T-helper 2 cell (primary cell): ENCODE measurements at places on chromosomes 2 and 18.

DNA sequence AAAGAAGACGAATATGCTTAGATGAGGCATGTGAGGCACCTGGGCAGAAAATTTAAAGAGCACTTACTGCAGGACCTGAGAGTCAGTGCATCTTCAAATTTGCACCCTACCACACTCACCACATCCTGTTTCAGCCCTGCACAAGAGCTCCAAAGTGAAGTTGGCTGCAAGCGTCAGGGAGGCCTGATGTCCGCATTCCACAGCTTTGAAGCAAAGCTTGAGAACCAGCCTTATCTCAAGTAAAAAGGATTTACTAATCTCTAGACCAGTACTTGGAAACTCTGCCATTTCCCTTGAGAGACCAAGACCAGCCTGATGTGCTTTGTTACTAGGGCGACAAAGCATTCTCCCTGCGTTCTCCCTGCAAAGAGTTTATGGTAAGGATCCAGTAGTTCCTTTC, 3.4 kb upstream of the ASNSD1 start:
- DNase-seq: no peak

GRCh38 chr2:118309257-118309945, 221.1 kb downstream of the INSIG2 start:
- no peak for DNase-seq

GRCh38 chr2:240364961-240365775, 70.3 kb upstream of the GPC1 start:
- DNase-seq: no peak

DNA sequence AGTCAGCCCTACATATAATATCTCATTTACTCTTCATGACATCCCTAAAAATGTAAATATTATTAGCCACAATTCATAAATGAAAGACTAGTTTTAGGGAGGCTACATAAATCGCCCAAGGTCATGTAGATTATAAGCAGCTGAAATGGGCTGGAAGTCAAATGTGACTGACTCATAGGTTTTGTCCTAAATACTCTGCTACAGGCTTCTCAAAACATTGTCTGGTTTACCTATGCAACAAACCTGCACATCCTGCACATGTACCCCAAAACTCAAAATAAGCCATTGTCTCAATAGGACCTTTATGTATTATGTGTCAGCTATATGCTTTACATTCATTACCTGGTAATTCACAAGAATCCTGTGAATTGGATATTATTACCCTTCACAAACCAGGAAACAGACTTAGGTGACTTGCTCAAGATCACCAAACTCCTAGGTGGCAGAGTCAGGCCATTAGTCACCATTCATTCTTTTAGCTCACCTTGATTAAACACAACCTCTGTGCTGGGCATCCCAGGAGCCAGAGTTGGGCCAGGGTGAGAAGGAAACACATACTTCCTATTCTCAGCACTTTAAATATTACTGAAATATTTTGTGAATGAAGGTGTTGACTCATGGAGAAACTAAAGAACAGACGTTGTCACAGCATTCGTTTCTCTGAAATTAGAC, 69.4 kb upstream of the CPO start:
- no peak for DNase-seq

DNA sequence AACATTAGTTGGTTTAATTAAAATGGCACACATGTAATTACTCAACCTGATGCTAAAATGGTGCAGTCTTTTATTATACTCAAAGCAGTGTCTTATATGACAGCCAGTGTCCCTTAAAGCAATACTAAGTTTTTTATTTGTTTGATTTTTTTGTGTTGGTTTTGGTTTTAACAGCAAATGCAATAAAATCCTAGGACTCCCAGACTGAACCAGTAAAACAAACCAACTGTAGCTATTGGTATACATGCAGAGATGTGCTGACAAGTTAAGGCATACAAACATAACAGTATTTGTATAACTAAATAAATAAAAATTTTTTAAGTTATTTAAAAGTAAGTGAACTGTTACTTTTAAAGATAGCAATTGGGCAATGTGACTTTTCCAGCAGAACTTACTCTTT, 387.7 kb downstream of the RND3 start:
- no peak for DNase-seq

GRCh38 chr18:68520406-68521075, 194.4 kb downstream of the TMX3 start:
- DNase-seq: no peak

DNA sequence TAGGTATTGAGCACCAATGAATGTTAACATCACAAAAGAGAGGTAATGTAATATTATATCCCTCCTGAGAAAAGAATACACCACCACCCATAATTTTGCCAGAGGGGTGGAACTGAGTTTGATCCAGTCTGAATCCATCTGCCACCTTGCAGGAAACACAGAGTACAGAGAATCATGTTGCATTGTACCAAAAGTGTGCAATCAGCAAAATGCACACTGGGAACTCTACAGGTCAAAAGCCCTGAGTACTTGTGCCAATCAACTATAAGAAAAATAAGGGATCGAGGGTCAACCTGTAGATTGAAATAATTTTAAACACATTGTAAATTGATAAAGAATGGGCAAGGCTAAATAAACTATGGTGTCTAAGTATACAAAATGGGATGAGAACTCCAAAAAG, 141.5 kb downstream of the KCNH7 start:
- no peak for DNase-seq

DNA sequence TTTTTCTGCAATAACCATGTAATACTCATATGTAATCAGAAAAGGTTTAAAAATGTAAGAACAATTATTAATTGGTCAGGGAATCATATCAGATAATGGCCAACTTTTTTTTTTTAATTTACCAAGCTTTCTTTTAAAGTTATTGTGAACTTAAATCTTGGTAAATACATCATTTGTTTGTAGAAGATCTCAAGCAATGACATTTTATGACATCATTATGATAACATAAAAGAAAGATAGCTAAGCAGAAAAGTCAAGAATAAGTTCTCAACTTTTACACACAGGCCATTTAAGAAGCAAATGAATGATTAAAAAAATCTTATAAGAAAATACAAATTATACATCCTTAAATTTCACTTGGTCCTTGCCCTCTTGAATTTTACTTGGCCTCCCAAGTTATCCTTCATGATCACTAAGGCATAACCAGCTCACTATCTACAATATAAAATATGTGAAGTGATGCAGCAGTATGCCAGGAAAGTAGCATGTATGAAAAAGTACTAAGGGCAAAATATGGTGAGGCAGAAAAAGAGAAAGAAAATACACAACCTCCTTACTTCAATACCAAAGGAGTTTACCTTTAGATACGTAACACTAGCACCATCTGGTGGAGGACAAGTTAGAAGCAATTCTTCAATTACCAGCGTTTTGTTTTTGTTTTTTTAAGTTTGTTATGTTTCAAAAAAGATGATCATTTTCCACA, 116.6 kb downstream of the SRBD1 start:
- no peak for DNase-seq

- DNase-seq: no peak
Measured at GRCh38 chr2:18209934-18210639, 331.6 kb downstream of the KCNS3 start.

DNA sequence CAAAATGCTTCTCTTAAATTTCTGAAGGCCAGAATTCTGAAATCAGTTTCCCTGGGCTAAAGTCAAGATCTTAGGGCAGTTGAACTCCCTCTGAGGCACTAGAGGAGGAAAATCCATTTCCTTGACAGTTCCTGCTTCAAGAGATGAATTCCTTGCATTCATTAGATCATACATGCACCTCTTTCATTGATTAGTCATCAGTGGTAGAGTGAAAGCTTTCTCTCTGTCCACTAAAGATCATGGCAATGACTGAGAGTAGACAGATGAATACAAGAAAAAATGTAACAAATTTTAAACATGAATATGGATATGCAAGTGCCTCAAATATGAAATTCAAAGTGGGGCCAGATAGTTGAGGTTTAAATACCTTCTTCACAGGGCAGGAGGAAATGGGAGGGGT, 693.4 kb upstream of the TMEFF2 start:
- DNase-seq: no peak

GRCh38 chr18:77249569-77250500, at the start of gene GALR1:
Gene GALR1 (plus strand): TSS chr18:77249848. CDS start chr18:77250549, 701 bp downstream.
- DNase-seq: no peak

DNA sequence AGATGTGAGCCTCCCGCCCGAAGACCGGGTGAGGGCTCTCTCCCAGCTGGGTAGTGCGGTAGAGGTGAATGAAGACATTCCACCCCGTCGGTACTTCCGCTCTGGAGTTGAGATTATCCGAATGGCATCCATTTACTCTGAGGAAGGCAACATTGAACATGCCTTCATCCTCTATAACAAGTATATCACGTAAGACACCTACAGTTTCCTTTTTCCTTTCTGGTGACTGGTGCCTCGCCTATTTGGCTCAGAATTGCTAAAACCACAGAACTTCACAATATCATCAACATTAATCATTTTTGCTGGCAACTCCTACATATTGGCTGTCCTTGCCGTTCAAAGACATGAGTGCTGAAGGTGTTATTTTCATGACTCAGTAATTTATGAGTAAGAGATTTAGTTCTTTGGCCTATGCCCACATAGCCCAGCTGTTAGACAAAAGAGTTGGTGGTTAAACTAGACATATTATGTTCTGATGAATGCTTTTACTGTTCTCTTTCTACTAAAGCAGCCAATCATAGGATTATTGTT, 2.2 kb downstream of the STAMBP start:
- peak; percentile 39 for DNase-seq

DNA sequence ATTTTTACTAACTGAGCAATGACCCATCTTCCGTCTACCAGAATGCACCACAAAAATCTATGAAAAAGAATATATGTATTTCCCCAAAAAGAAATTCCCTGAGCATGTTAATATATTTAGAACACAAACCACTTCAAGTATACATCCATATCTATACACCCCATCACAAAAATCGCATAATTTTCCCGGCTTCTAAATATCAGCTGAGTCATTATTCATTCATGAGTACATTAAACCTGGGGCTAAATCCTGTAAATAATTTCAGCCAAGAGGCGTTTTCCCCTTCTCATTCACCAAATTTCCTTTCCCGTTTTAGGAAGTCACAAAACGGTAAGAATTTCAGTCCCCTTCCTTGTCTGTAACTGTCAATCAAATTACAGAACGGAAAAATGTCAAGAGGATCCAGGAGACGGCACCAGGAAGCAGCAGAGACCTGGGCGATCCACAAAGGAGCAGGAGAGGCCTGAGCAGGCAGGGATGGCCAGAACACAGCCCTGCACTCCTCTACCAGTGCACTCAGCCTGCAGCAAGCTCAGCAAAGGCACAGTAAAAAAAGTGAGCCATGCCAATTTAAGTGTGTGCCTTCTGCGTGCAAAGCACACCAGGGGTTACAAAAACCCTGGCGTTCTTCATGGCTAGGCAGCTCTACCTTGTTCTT, 300.7 kb downstream of the TCF4 start:
- no peak for DNase-seq

DNA sequence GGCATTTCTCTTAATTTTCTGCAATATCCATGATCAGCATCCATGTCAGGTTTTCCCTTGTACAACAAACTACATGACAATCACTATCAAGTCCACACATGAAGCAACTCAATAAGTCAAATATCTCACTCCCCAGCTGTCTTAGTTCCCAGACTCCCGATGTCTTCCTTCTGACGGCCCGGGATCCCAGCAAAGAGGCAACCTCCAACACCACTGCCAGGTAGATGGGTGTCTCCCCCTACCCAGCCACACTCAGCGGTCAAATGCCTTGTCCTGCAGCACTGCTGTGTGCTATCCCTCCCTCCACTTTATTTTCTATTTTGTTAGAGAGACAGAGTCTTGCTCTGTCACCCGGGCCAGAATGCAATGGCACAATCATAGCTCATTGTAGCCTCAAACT, 23.3 kb downstream of the TRABD2A start:
- no peak for DNase-seq

GRCh38 chr18:48662011-48662661, 123.3 kb downstream of the CTIF start:
- no peak for DNase-seq

GRCh38 chr2:175309799-175310198, 128.3 kb upstream of the ATP5MC3 start:
- no peak for DNase-seq

DNA sequence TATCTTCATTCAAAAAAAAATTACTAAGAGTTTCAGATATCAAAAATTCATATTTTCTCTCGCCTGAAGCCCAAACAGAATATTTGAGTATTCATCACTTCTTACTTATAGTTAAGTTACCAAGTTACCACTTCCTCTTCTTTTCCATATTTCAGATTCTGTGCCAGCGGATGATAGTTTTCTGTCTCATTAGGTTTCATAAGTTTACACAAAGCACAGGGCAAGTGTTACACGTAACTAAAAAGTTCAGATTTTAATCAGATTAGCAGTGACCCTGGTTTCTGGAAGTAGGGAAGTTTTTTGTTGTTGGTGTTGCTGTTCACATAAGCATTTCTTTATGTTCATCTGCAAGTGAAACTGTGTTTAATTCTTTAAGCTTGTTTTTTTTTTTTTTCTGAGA, 10.2 kb downstream of the AFTPH start:
- DNase-seq: no peak

DNA sequence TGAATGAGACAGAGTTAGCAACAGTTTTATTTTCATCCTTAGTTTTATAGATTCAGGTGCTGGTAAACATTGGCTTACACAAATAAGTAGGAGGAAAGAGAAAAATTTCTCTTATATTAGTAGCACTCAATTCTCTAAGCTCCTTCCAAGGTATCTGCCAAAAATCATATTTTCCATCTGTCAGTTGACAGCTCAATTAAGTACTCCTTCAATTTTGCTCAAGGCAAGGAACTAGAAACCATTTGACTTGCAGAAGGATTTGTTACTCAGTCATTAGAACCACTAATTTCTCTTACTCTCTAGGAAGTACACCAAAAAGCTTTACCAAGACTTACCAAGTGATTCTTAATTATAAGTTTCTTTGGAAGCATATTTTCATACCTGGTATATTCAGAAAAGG, 101.4 kb upstream of the ATP8B1 start:
- no peak for DNase-seq

- peak; percentile 12 for DNase-seq
Measured at GRCh38 chr18:72830109-72830508, 37.7 kb downstream of the NETO1 start.

DNA sequence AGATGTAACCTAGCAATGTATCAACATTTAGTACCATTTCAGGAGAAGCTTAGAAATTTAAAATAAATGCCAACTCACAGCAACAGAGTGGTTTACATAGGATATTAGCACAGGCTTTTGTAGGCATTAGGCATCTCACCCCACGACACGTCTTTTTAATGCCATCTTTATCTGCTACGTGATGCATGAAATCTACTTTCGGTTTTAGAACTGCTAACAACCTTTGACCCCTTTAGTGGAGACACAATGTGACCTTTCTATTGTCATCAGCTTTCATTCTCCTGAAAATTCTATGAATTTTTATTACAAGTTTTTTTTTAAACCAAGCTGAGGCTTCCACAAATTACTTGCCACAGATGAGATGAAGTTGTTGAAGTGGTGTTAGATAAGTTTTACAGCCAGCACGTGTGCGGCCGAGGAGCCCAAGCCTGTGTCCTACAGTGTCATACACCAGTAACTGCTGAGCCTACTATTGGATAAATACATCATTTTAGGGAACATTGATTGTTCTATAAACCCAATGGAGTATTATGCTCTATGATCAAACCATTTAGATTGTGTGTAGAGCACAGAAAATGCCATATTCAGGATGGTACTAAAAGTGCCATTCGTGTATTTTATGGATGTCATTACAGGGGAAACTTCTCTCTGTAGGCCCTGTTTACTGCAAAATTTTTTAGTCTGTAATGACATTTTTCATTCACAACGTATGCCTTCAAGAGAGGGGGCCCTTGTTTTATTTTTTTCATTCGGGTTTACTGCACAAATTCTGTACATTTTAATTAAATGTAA, 151.6 kb downstream of the PTGR3 start:
- DNase-seq: no peak
